ENCODE measurements at places on chromosomes 7 and 10.

DNA sequence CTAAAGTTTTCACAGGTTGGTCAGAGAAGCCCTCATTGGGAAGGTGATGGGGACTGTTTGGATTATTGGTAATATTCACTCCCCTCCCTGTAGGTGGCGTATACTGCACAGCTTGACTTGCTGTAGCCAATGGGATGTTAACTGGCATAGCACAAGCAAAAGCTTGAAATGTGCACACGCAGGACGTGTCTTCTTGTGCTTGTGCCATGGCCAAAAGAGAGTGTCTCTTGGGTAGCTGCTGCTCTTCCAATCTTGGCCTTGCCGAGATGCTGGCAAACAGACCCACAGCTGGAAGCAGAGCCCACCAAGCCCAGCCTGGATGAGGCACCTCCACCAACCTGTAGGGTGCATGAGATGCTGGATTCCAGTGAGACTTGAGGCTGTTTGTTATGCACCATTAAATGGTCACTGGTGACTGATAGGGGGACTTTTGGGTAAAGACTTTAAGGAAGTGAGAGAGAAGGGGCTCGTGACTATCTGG is 266.0 kb downstream of the GRID1 start:
- DNase-seq, result no peak

- DNase-seq, result no peak
These were observed 139.0 kb upstream of the ZNF438 start for GRCh38 chr10:31170636-31171035.

DNA sequence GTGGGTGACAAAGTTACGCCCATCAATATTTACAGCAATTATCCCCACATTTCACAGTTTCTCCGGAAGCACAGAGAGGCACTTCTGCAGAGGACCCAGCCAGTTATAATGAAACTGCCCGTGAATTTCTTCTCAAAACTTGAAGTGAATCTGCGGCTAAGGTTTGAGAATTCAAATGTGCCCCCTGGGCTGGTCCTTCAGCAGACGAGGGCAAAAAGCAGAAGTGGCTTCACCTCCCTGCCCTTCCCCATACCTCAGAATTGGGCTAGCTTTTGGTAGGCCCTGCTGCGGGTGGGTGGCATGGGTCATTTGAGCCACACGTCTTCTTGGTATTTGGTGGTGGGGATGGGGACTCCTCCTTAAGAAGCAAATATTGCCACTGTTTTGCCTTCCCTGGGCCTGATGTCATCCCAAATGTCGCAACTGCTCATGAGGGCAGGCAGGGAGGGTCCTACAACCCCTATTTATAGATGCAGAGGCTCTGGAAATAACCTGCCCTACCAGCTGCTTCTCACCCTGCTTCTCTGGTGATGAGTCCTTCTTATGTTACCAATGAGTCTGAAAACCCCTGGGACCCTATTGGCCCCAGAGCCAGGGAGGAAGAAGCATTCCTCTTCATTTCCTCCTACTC is 16.6 kb upstream of the WDFY4 start:
- no peak for DNase-seq

- no peak for DNase-seq
These were observed 494.0 kb downstream of the KIF20B start for GRCh38 chr10:90195288-90195840.

DNA sequence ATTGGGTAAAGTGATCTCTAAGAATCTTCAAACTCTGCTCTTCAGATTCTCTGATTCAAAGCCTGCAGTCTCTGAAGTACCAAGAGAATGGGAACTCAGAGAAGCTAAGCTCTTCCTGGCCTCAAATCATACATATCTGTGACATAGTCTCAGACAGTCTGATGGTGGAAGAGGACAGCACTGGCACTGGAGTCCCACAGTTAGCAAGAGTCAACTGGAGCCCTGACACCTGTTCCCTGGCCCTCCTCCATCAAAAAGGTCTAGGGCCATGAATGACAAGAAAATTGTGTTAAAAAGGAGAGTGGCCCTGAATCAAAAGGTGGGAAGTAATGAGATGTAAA is 37.7 kb downstream of the PRSS2 start:
- no peak for DNase-seq

DNA sequence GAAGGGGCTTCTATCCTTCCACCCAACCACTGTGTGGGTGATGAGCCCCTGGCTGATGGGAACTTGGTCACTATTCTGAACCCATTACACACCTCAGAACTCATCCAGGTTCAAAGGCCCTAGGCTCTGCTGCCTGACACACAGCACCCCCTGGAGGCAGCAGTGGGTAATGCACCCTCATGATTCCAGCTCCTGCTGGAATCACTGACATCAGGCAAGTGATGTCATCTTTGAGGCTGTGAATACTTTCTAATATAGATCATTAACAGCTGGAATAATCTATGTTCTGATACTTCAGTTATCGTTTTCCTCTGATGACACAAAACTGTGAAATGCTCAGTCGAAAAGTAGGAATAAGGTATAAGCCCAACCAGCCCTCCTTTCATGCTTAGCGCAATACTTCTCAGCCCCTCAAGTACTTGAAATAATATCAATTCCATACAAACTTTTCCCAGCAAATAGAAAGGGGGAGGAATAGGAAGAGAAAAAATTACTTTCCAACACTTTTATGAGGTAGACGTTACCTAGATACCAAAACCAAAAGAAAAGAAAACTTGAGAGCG is 7.5 kb upstream of the RBP3 start:
- peak; percentile 56 for DNase-seq

GRCh38 chr10:58963101-58963534 is 213.3 kb upstream of the PHYHIPL start:
- DNase-seq, result no peak

DNA sequence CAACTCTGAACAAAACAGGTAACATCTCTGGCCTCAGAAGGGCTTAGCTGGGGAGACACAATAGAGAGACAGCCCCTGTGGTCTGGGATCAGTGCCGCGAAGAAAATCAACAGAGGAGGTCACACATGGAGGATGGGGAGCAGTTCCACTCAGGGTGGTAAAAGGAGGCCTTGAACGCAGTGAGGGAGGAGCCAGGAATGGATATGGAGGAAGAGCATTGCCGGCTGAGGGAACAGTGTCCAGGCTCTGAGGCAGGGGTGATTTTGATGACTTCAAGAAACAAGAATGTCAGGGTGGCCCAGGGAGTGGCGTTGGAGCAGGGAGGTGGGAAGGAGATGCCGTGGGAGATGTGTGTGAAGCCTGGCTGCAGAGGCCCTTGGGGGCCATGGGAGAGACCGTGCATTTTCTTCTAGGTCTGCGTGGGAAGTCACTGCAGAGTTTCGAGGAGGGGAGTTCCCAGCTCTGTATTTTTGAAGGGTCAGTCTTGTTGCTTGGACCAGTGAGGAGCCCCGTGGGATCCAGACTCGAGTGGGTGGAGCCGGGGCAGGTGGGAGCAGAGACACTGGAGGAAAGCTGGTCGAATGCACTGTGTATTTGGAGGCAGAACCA is 35.7 kb upstream of the SH2D4B start:
- no peak for DNase-seq

DNA sequence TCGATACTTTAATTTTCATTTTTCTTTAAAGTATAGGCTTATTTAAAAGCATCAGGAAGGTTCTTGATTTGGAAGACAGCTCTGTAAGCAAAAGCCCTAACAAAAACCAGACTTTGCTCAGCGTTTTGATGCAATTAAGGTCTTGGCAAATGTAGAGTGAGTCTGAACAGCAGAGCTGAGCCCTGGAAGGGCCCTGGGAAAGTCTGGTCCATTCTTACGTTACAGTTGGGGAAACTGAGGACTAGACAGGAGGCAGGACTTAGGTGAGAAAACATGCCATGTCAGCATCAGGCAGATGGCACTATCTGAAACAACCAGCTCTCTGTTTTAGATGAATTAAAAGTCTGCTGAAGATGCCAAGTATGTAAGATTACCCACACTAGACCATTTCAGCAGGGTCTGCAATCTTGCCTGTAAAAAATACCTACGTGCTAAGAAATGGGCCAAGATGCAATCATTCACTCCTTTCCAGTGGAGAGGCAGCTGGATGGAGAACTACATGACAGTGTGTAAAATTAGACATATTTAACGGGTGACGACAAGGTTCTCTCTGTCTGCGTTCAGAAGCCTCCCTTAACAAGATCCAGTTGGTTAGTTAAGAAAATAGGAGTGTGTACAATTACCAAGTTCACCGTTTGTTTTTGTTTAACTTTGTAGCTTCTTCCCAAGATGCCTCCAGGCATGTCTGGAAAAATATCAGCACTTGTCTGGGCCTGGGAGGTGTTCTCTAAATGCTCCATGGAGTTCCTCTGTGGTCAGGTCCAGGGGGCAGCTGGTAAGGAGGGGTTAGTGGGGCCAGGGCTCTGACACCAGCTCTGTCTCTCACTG is 502.3 kb upstream of the ZMIZ1 start:
- no peak for DNase-seq
